ENCODE measurements at places on chromosomes 6 and 20.

- no peak for DNase-seq
These were observed 3.9 kb downstream of the PRDM1 start for GRCh38 chr6:106090001-106090400.

GRCh38 chr6:170385506-170385905, 78.9 kb downstream of the FAM120B start:
- DNase-seq = no peak

- no peak for DNase-seq
These were observed 7.2 kb downstream of the KIF16B start for GRCh38 chr20:16566080-16566479.

DNA sequence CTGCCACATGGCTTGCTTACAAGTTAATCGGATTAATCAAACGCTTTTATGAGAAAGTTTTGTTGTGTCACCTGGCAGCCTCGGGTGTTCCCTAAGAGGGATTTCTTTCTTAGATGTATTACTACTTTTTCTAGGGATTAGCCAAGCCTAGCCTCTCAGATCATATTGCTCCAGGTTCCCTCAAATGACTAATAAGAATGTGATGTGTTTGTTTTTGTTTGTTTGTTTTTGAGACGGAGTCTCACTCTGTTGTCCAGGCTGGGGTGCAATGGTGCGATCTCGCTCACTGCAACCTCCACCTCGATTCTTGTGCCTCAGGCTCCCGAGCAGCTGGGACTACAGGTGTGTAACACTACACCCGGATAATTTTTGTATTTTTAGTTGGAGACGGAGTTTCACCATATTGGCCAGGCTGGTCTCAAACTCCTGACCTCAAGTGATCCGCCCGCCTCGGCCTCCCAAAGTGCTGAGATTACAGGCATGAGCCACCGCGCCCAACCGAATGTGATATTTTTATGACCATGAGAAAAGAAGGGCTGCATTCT, 977 bp downstream of the HMGN4 start:
- peak; percentile 66 for DNase-seq

DNA sequence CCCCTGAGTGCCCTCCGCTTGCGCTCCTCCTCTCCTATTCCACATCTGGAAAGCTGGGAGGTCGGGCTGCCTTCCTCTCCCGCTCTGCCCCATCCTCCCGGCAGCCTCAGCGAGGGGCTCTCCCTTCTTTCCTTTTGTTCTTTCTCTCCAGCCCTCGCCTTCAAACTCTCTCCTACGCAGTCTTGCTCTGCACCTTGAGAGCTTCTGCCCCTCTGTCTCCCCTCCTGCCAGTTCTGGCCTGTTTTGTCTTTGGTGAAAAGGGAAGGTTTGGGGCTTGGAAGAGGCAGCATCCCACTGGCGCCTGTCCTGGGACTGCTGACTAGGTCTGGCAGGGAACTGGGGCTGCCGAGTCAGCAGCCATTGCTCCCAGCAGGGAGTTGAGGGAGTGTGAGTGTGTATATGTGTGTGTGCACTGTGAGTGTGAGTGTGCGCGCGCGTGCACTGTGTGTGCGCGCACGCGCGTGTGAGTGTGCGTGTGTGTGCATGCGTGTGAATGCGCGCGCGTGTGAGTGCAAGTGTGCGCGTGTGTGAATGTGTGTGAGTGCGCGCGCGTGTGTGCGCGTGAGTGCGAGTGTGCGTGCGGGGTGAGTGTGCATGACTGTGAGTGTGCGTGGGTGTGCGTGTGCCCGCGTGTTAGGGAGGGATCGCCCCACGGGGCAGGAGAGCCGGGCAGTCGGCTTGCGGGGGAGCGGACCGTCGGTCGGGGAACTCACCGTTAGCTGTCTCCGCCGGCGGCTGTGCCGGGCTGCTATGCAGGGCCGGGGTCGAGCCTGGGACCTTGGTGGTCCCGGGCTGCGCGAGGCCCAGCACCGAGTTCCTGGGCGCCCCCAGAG, 523 bp downstream of the CPXM1 start:
- peak; percentile 66 for DNase-seq

DNA sequence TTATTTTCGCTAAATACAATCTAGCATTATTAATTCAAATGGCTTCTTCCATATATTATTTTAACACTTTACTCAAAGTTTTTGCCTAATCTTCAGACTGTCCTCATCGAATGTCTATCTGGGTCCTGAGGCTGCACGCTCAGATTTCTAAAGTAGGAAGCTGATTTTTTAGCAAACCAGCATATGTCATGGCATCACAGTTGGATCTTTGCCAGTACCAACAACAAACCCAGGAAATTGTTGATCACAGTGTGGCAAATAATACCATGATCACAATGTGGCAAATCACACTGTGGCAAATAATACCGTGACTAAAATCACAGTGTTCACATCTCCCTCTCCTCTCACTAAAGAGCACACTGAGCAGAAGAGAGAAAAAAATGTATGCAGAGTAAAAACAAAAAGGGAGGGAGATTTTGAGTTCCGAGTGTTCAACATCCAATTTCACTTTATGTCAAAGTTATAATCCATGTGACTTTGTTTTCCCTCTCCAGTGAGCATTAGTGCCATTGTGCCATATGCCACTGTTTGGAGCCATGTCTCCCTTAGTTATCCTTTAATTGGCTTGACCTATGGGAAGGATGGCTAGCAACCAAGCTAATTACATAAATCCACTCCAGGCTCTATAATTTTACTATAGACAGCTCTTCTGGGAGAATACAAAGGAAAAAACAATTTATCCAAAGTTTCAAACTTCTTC, 1059.6 kb downstream of the HACE1 start:
- no peak for DNase-seq

- DNase-seq = no peak
These were observed 209.7 kb upstream of the SUPT3H start for GRCh38 chr6:45587229-45588060.

DNA sequence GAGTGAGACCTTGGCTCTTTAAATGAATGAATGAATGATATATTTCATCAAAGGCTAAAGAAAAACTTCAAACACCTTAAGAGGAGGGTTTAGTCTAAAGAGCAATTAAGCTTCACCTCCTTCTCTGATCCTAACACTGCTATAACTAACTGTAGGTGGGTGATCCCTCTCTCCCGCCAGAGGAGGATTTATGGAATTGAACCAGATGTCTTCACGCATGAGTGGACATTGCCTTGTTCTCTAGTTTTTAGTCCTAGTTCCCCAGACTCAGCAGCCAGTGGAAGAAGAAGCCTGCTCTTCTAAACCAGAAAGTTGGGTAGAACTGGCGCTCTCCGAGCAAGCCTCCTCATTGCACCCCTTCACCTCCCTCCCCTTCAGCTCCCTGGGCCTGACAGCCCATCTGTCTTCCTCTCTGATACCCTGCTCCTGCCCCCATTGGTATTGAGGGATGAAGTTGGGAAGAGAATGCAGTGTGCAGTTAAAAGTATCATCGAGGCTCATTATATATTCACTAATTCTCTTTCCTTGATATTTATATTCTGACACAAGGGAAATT, 142.7 kb downstream of the ARID1B start:
- peak; percentile 58 for DNase-seq

- DNase-seq = no peak
These were observed 19.6 kb downstream of the LEMD2 start for GRCh38 chr6:33769248-33769821.

DNA sequence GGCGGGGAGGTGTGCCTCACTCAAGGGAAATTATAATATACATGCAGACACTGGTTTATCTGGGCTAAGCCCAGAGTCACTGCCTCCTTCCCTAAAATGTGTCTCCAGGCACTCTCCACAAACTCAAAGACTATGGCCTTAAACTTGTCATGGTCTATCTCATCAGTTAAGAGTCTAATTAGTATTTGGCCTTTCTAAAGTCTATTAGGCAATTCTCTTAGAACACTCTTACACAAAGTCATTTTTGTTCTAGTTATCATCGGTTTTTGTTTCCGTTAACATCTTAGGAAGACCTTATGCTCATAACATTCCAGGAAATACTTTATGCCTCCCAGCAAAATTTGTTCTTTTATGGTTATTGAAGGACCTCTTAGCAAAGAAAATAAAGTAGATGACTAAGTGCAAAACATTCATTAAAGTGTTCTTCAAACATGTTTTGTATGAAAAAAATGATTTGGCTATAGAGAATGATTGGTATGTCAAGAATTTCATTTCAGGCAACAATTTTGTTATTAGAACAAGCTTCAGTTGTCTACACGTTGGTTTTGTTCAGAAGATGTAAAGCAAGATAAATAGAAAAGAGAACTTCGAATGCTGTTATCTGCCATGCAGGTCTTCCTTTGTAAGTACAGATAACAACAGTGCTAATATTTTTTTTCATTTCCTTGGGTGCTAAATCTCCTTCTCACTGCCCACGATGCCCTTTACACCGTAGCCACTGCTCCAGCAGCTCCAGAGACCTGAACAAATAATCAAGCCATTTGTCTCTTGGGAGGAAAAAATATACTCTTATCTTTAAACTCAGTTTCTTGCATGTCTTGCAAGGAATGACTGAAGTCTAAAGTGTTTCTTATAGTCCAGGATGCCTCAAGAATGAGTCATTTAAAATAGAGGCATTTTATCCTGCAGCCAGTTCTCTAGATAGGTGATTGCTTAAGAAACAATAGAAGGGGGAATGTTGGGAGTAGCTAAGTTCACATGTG, 170.4 kb downstream of the HTR1B start:
- DNase-seq = no peak

GRCh38 chr20:12434672-12435071, 517.0 kb downstream of the BTBD3 start:
- no peak for DNase-seq

GRCh38 chr20:24528583-24529368, 59.3 kb downstream of the SYNDIG1 start:
- DNase-seq = peak; percentile 9

- no peak for DNase-seq
These were observed 130.9 kb downstream of the QKI start for GRCh38 chr6:163545370-163545769.

- DNase-seq = no peak
These were observed 645.2 kb downstream of the KIF16B start for GRCh38 chr20:15927893-15928650.

- DNase-seq = no peak
These were observed 7.9 kb upstream of the ABHD12 start for GRCh38 chr20:25398376-25399036.

DNA sequence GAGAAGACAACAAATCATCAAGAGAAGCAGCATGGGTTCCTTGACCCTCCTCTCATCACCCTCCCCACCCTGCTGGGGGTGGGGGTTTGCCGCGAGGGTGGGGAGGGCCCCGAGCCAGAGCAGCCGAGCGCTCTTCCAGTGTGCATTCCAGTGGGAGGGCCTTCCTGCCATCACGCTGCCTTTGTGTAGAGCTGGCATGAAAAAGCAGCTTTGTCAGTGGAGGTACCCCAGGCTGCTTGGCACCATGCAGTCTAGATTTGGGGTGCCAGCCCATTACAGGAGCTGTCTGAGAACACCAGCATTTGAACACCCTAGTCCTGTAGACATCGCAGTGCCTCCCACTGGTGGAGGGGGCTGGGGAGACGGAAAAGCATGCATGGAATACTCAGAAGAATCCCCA, 12.2 kb downstream of the BAK1 start:
- no peak for DNase-seq

DNA sequence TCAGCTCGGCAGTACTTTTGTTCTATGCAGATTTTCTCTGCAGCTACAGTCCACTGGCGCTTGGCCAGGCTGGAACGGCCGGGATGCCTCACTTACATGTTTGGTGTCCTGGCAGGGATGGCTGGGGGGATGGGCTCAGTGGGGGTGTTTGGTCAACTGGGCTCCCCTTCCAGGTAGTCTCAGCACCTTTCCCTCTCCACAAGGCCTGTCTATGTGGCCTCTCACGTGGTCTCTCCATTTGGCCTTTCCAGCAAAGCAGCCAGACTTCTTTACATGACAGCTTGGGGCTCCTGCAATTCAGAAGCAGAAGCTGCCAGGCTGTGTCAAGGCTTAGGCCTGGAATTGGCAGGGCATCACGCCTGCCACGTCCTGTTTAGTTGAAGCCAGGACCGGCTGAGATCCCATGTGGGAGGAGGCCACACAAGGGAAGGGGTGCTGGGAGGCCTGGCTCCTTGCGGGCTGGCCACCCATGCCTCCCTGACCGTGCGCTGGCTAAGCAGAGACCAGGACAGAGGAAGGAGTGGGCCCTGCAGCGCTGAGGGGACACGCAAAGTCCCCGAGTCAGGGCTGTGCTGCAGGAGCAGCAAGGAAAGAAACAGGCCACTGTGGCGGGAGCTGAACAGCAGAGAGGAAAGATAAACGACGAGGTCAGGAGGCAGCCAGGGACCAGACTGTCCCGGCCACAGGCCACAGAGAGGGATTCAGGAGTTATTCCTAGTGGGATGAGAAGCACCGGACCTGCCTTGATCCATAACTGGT, 38.9 kb downstream of the MGME1 start:
- DNase-seq = no peak

DNA sequence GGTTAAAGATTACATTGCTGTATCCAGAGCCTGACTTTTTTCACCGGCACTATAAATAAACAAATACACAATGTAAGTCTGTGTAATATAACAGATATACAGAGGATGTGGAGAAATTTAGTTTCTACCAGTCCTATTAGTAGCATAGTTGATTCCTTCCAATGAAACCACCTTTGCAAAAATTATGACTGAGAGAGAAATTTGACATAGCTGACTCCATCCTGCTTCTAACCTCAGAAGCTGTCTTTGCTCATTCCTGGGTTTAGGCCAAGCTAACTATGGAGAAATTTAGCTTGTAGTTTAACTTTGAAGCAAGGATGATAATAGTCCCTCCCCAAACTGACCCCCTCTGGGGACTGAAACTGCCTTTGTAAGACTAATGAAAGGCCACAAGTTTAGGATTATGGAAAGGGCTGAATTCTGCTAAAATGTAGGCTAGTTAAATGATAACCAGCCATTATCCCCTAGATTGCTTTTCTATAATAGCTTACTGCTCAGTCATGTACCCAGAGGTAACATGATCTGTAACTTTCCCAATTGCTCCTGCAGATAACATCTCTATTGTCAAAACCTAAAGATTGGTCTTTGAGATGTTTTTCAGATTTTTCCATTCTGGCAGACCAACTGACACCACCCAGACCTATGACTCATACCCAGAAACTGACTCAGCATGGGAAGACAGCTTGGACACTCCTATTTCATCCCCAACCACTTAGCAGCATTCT, 172.8 kb upstream of the ARG1 start:
- DNase-seq = no peak

GRCh38 chr6:132675002-132675401, 16.0 kb upstream of the TAAR1 start:
- DNase-seq = peak; percentile 11

DNA sequence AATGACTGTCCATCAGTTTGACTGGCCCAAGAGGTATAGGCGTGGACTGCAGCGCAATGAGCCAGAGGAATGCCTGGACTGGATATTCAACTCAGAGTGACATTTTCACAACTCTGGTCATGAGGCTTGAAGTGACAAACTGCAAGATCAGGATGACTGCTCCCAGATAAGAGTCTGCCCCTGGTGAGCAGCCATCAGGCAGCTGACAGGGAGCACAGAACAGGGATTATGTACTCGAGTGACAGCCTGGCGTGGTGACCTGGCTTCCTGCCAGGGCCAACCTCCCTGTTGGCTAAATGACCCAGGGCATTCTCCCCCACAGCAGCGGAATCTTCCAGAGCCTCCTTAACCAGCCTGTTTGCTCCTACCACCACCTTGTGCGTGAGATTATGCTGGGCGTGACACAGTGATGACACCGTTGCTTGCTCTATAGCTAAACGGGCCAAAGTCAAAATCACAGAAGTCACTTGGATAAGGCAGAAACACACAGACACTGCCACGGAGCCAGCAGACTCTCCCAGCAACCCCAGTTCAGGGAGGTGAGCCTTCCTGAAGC, 209.1 kb upstream of the JARID2 start:
- DNase-seq = peak; percentile 34

- DNase-seq = no peak
These were observed 125.0 kb upstream of the RPS6KA2 start for GRCh38 chr6:166752097-166752496.
